Immature natural killer cell (primary cell): ENCODE measurements at places on chromosomes 2 and 18. TPM values are rescaled to one million over a fixed set of nuclear protein-coding genes. Genes with fewer than 3 reads are reported as not detected.

Gene COL4A3
- polyA plus RNA-seq = not detected

Gene CTDP1
- 9.3 TPM for polyA plus RNA-seq

Gene PLCL1
- 0.53 TPM for polyA plus RNA-seq

Gene OTOS
- not detected for polyA plus RNA-seq

Gene GAREM2
- polyA plus RNA-seq = 3.5 TPM

Gene RAB6C
- not detected for polyA plus RNA-seq

GRCh38 chr18:24189007-24189528 lies 50.2 kb downstream of the CABYR start:
- no peak for DNase-seq

- H3K27ac ChIP-seq = no peak overlapping the region
- H3K36me3 ChIP-seq = no peaks in the 10 kb centered on the region
- peaks cover 1% of the 10 kb centered on the region for H3K27me3 ChIP-seq
- no peak overlapping the region for H3K4me3 ChIP-seq
- no peak for DNase-seq
Measured at GRCh38 chr2:166157578-166157977, 29.8 kb upstream of the SCN1A start.

DNA sequence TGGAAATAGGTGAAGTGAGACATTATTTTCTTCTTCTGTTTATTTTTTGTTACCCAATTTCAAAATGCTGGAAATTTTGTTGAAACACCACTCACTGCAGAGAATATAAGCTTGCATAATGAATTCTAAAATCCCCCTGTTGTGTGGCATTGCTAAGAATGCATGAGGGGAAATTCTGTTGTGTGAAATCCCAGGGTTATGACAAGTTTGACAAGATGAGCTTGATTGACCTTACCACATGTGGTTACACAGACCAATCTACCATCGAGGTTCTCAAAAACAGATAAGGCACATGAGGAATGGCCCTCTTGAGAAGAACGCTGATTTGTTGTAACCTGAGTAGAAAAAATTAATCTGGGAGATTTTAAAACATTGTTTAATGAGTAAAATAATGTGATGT lies 261.6 kb upstream of the MMADHC start:
- H3K27ac ChIP-seq = no peak overlapping the region
- no peak overlapping the region for H3K4me3 ChIP-seq
- H3K4me1 ChIP-seq = no peaks in the 10 kb centered on the region
- DNase-seq = no peak
- peaks cover 4% of the 10 kb centered on the region for H3K36me3 ChIP-seq

DNA sequence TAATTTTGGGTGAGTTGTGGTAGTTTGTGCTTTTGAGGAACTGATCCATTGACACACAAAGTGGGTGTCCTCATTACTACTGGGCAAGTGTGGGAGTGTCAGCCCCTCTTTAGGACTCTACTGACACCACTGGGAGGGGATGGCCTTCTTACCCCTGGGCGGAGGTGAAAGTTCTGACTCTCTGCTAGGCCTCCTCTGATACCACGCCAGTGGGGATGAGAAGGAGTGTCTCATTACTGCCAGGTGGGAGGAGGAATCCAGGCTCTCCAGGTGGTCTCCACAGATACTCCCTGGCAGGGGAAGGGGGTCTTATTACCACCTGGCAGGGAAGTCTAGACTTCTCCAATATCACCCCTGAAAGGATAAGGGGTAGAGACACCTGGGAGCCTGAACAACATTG lies 9.1 kb downstream of the LCLAT1 start:
- DNase-seq = no peak
- H3K36me3 ChIP-seq = no peaks in the 10 kb centered on the region
- H3K4me3 ChIP-seq = no peak overlapping the region
- peaks cover 2% of the 10 kb centered on the region for H3K27me3 ChIP-seq

DNA sequence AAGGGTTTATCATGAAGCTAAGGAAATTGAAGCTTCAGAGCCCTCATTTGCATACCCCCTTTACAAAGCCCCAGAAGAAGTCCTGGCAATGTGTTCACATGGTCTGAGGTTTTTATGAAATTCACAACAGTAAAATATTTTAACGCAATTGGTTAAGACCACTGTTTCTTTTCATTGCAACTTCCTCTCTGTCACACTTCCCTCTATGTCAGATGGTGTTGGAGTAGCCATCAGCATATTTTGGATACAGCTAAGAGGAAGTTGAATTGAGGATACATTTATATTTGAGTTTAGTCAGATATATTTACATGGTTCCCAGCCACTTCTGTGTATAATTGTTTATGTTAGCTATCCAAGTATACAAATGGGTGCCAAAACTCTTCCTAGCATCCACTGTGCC lies 170.0 kb downstream of the TXNL1 start:
- no peak for DNase-seq
- peaks cover 2% of the 10 kb centered on the region for H3K27me3 ChIP-seq

GRCh38 chr18:6797171-6797570 lies 67.7 kb downstream of the ARHGAP28 start:
- H3K27me3 ChIP-seq = no peaks in the 10 kb centered on the region
- H3K4me3 ChIP-seq = no peak overlapping the region
- no peaks in the 10 kb centered on the region for H3K36me3 ChIP-seq
- no peaks in the 10 kb centered on the region for H3K4me1 ChIP-seq
- no peak for DNase-seq

DNA sequence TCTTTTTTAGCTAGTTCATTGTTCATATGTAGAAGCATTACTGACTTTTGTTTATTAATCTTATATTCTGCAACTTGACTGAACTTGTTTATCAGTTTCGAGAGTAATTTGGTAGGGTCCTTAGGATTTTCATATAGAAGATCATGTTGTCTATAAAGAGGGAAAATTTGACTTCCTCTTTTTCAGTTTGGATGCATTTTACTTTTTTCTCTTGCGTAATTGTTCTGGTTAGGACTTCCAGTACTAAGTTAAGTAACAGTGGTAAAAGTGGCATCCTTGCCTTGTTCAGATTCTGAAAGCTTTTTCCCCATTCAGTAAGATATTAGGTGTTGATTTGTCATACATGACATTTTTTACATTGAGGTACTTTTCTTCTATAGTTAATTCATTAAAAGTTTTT lies 726.0 kb downstream of the KCNJ3 start:
- H3K27ac ChIP-seq = no peak overlapping the region
- no peak overlapping the region for H3K4me3 ChIP-seq
- no peaks in the 10 kb centered on the region for H3K36me3 ChIP-seq
- no peaks in the 10 kb centered on the region for H3K4me1 ChIP-seq
- H3K27me3 ChIP-seq = no peaks in the 10 kb centered on the region

DNA sequence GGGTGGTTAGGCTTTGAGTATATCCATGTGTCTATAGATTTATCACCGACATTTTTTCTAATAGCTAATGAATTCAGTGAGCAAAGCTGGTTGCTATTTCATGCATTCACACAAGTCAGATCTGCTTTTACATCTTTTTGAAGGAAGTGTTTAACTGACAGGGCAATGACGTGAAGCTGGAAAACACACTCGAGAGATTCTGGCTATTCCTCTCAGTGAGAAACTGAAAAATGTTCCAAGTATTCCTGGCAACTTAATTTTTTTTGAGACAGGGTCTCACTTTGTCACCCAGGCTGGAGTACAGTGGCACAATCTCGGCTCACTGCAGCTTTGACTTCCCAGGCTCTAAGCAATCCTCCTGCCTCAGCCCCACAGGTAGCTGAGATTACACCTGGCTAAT lies 21.2 kb downstream of the RNF138 start:
- DNase-seq = no peak
- H3K4me3 ChIP-seq = no peak overlapping the region
- no peaks in the 10 kb centered on the region for H3K27me3 ChIP-seq
- H3K27ac ChIP-seq = no peak overlapping the region
- peaks cover 5% of the 10 kb centered on the region for H3K36me3 ChIP-seq

DNA sequence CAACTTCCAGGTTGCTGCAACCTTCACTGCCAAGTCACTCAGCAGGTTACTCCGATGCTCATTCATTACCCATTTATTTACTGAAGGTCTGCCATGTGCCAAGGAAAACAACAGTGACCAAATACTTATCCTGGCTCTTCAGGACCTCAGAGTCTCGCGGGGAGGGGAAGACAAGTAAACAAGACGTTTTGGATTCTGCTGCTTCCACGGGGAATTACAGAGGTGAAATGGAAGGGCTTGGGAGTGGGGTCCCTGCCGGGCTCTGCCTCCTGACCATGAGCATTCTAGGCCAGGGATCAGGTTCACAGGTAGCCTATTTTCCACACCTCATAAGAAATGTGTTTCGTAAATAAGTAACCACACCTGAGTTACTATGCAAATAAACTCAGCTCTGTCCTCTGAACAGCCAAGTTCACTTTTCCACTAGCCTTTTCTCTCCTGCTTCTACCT lies 68.1 kb downstream of the CLHC1 start:
- H3K4me3 ChIP-seq = no peak overlapping the region
- peaks cover 23% of the 10 kb centered on the region for H3K4me1 ChIP-seq
- peaks cover 2% of the 10 kb centered on the region for H3K27me3 ChIP-seq
- H3K36me3 ChIP-seq = no peaks in the 10 kb centered on the region
- DNase-seq = no peak

GRCh38 chr18:13492314-13492713 lies 234.0 kb downstream of the FAM210A start:
- H3K27me3 ChIP-seq = peaks cover 2% of the 10 kb centered on the region
- DNase-seq = no peak
- H3K4me3 ChIP-seq = no peak overlapping the region
- H3K4me1 ChIP-seq = peaks cover 13% of the 10 kb centered on the region
- peaks cover 16% of the 10 kb centered on the region for H3K36me3 ChIP-seq

DNA sequence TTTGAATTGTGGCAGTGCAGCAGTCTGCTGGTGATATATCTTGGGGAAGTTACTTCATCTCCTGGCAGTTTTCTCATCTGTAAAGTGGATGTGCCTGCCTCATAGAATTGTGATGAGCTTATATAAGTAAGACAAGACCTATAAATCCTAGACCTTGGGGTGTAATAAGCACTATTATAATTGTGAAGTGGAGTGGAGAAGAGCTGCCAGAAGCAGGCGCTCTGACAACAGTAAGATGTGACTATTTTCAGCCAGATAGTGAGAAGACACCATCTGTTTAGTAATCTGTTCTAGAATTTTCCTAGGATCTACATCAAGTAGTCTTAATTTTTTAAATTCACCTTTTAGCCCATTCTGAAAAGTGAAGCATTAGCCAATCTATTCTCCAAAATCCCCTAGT lies 85.6 kb upstream of the TSPYL6 start:
- H3K27ac ChIP-seq = no peak overlapping the region
- H3K4me1 ChIP-seq = no peaks in the 10 kb centered on the region
- H3K27me3 ChIP-seq = peaks cover 13% of the 10 kb centered on the region
- no peaks in the 10 kb centered on the region for H3K36me3 ChIP-seq
- no peak overlapping the region for H3K4me3 ChIP-seq

DNA sequence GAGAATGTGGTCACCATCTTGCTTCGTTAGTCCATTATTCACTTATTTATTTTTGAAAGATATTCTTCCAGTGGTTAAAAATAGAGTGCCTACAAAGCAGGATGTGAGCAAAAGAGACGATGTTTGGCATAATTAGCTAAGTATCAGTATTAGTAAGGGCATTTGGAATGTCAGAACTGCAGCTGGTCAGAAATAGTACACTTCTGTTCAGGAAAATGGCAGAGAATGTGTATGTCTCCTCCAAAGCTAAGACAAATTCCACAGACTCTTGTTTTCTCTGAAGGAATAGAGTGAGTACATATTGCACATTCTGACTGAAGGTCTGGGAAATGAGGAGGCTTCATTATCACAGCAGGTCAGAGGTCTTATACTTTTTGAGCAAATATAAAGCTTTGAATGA lies 209.0 kb downstream of the L3MBTL4 start:
- no peak overlapping the region for H3K27ac ChIP-seq
- H3K4me1 ChIP-seq = no peaks in the 10 kb centered on the region
- peaks cover 18% of the 10 kb centered on the region for H3K36me3 ChIP-seq
- H3K4me3 ChIP-seq = no peak overlapping the region
- no peaks in the 10 kb centered on the region for H3K27me3 ChIP-seq
- DNase-seq = no peak

GRCh38 chr18:80023173-80023572 lies 11.1 kb upstream of the RBFA start:
- H3K36me3 ChIP-seq = peaks cover 33% of the 10 kb centered on the region
- peaks cover 1% of the 10 kb centered on the region for H3K4me1 ChIP-seq
- DNase-seq = no peak
- H3K27me3 ChIP-seq = no peaks in the 10 kb centered on the region
- H3K4me3 ChIP-seq = no peak overlapping the region
- H3K27ac ChIP-seq = no peak overlapping the region

- H3K27ac ChIP-seq = peak overlapping the region; percentile 89
- H3K27me3 ChIP-seq = no peaks in the 10 kb centered on the region
- H3K36me3 ChIP-seq = peaks cover 13% of the 10 kb centered on the region
- DNase-seq = peak; percentile 79
- H3K4me1 ChIP-seq = peaks cover 62% of the 10 kb centered on the region
- peak overlapping the region; percentile 57 for H3K4me3 ChIP-seq
Measured at GRCh38 chr2:60954139-60954538, 63.4 kb upstream of the PEX13 start.
